Anterior cingulate cortex (tissue), 58 donors: ENCODE measurements at places on chromosomes 11 and 22.
A peak's percentile ranks its signal among the peaks of the same experiment; 100 is the strongest.

- no peak for DNase-seq
Measured at GRCh38 chr11:121793916-121794315, 322.1 kb downstream of the BLID start.

- DNase-seq: no peak
Measured at GRCh38 chr11:91091563-91091962, 868.7 kb upstream of the CHORDC1 start.

DNA sequence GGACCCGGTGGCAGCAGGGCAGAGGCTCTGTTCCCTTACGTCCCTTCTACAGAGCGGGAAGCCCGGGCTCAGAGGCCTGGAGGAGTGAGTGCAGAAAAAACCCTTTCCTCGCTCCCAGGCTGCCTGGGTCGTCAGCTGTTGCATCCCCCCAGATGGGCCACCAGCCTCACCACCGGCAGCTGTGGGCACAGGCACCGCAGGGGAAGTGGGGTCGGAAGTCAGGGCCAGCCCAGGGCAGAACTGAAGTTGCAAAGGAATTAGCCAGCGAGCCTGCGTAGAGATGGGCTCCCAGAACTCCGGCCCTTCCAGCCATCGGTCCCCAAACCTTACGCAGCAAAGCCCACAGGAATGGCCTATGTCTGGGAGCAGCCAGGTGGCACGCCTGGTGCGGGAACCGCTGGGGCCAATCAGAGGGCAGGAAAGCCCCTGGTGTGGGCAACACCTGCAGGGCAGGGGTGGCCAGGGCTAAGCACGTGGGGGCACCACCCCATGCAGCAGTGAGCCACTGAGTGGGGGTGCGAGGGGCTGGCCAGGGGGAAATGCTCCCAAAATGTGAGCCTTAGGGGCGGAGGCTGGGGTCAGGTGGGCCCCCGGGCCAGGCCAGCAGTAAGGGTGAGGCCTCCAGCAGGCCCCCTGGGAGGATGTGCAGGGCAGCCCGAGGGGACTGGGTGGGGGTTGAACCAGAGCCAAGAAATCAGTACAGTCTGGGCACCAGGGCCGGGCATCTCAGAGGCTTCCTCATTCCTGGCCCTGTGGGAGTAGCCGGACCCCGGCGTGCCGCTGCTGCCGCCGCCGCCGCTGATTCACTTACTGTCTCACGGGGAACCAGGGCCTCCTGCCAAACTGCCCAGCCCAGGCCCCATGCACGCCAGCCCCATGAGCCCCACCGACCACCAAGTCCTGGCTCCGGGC lies 58.2 kb downstream of the WNT7B start:
- DNase-seq: no peak

DNA sequence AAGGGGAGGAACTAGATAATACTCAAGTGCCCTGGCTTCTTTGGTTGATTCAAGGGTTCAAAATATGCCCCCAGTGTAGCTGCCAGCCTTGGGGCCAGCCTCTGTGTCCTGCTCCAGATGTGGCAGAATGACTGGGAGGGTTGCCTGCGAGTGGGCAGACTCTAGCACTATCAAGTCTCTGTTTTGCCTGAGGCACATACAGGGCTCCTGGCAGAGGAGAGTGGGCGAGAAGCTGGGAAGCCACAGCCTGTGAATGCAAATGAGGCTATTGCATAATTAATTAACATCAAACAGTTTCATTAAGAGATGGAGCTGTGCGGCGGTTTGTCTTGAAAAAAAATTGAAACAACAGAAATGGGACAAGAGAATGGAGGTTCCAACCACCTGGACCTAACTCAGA lies 50.8 kb downstream of the BUD13 start:
- peak; percentile 12 for DNase-seq

DNA sequence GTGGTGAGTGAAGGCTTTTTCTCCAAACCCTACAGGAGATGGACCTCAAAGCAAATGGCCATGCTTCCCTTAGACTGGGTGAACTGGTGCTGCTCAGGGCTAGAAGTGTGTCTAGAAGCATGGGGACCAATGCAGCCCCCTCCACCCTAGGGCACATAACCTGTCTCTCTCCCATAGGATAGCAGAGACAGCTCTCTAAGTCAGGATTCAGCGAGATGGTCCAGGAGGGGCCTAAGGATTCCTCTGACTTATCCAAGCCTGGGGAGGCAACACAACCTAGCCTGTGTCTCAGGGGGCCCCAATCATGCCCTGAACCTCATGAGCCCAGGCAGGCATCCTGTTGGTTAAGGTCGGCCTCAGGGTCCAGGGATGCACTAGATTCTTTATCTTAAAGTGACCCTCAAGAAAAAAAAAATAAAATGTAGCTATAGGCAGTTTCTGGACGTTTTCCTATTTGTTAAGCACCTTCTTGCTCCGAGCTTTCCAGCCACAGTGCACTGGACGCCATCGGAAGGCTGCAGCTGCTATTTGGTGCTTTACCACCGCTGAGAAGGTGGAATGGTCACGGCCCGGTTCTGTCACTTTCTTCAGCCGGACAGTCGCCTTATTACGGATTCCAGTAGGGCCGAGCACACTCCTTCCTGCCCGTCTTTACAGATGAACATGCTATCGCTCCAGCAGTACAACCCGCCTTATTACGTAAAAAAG lies 5.0 kb upstream of the CCND1 start:
- no peak for DNase-seq

DNA sequence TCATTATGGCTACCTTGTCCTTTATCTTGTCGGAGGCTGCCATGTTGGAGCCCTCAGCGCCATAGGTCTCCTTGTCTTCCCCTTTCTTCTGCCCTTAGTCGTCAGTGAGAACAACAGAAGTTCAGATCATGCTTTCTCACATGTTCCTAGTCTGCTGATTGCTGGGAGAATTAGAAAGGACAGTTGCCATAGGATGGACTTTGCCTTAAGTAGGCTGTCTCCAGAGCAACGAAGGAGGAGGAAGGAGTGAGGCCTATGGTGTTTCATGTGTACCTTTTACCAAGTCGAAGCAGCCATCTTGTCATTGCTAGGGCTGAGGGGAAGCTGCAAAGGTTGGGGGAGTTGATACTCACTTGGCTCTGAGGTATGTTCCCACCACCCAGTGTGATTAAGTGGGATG lies 62.6 kb downstream of the SYT13 start:
- no peak for DNase-seq

- no peak for DNase-seq
Measured at GRCh38 chr11:11538277-11538960, 83.4 kb downstream of the GALNT18 start.

- DNase-seq: no peak
Measured at GRCh38 chr11:119727523-119728151, 1.4 kb downstream of the NECTIN1 start.

DNA sequence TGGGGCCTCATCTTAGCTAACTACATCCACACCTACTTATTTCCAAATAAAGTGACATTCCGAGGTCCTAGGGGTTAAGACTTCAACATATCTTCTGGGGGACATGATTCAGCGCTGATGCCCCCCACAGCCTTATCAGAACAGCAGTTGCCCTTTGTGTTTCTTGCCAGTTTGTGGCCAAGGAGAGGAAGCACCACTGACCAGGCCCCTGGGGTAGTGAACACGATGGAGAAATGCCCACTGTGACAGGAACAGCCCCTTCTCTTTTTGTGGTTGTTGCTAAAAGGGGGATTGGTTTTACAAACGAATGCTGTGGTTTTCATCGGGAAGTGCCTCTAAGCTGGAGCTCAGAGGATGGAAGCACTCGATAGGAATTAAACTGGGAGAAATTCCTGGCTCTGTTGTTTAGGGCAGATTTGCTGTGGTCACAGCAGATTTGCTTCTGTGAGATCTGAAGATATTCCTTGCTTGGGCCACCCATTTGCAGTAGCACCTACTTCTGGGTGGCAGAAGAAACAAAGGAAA lies 88.8 kb downstream of the ABTB2 start:
- no peak for DNase-seq

DNA sequence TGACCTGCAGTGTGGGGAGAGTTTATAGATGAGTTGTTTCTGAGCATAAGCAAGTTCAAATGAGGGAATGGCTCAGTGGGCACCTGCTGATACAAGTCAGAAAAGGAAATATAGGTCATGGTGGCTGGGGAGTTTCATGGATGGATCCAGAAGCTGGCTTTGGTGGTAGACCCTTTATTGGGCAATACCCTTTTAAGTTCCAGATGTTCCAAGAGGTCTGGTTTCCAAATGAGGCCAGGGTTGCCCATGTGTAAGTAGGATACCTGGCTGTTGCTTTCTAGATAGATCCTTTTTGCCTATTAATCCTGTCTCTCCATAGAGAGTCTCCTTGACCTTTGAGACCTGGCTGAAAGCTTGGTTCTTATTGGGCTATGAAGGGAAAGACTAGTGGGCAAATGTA lies 2.2 kb downstream of the STIM1 start:
- no peak for DNase-seq

GRCh38 chr11:132718711-132719671 lies 813.3 kb downstream of the OPCML start:
- no peak for DNase-seq

- DNase-seq: no peak
Measured at GRCh38 chr22:22576244-22576988, 17.4 kb upstream of the PRAME start.

DNA sequence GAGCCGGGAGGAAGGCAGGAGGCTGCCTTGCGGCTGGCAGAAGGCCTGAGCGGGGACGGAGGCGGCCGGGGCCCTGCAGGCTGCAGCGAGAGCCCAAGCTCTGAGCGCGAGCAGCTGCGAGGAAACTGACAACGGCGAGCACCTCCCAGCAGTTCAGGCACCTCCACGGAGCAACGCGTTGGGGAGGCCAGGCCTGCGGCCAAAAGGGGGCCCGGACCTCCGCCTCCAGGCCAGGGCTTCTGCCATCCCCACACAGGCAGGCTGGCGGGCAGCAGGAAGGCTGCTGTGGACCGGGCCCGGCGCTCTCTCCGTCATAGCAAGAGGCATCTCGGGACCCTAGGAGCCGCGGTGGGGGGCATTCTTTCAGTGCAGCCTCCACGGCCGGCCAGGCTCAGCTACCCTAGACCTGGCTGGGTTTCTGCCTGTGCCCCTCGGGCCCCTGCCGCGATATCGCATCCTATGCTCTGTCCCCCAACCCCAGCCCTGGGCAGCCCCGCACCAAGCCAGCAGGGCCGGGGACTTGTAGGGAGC lies 22.9 kb upstream of the SLC22A12 start:
- no peak for DNase-seq

GRCh38 chr11:128909438-128910125 lies 18.4 kb downstream of the KCNJ5 start:
- DNase-seq: no peak

GRCh38 chr11:116432301-116432700 lies 340.5 kb downstream of the BUD13 start:
- DNase-seq: no peak

DNA sequence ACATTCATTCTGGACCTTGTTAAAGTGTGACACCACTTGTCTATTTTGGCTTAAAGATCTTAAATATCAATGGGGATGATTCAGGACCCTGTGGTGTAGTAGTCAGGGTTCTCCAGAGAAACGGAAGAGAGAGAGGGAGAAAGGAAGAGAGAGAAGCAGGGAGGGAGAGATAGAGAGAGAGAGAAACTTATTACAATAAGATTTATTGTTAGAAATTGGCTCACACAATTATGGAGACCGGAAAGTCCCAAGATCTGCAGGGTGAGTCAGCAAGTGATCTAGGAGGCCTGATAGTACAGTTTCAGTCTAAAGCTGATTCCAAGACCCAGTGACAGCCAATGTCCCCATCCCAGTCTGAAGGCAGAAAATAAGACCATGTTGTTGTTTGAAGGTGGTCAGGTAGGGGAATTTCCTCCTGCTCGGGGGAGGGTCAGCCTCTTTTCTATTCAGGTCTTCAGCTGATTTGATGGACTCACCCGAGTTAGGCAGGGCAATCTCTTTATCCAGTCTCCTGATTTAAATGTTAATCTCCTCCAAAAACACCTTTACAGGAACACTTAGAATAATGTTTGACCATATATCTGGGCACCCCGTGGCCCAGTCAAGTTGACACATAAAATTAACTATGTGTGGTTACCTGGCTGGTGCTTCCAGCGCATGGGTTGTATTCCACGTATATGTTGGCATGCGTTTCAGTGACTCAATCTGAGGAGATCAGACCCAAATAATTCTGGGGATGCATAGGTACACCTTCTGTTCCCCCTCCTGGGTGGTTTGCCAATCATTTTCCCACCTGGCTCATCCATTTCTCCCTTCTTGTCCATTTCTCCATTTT lies 1350.5 kb downstream of the TBC1D22A start:
- no peak for DNase-seq

DNA sequence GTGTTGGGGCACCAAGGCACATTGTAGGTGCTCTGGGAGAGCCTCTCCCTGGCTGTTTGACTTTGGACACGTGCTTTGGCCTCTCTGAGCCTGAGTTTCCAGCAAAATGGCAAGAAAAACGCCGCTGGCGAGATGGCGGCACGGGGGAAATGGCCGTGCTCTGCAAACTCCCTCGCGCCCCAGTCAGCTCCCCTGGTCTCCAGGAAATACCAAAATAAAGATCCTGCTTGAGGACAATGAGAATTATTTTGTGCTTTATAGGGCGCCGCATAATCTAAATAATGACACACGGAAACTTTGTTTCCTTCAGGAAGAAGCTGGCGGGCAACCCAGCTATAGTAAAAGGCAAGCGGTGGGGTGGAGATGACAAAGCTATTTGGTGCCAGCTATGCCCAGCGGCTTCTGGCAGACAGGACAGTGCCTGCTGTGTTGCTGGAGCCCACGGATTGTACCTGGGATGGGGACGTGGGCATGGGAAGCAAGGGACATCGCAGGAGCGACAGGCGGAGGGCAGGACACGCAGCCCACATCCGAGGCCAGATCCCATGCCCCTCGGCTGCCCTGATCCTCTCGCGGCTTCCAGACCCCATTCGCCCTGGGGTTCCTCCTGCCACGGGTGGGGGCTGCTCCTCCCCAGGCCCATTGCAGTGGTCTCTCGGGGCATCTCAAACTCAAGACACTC lies 26.3 kb upstream of the RFPL3 start:
- DNase-seq: no peak

DNA sequence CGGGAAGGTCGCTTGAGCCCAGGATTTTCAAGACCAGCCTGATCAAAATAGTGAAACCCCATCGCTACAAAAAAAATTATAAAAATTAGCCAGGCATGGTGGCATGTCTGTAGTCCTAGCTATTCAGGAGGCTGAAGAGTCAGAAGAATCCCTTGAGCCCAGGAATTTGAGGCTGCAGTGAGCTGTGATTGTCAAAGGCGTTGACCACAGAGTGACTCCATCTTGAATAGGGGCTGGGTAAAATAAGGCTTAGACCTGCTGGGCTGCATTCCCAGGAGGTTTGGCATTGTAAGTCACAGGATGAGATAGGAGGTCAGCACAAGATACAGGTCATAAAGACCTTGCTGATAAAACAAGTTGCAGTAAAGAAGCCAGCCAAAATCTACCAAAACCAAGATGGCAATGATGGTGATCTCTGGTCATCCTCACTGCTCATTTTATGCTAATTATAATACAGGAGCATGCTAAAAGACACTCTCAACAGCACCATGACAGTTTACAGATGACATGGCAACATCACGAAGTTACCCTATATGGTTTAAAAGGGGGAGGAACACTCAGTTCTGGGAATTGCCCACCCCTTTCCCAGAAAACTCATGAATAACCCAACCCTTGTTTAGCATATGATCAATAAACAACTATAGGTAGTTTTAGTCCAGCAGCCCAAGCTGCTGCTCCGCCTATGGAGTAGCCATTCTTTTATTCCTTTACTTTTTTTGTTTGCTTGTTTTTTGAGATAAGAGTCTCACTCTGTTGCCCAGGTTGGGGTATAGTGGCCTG lies 2.8 kb upstream of the RDX start:
- DNase-seq: no peak

GRCh38 chr11:27309046-27309445 lies 54.0 kb downstream of the CCDC34 start:
- no peak for DNase-seq
